Activated T-cell treated with anti-CD3 and anti-CD28 coated beads for 48 hours (primary cell): ENCODE measurements at places on chromosomes 6 and 20.

DNA sequence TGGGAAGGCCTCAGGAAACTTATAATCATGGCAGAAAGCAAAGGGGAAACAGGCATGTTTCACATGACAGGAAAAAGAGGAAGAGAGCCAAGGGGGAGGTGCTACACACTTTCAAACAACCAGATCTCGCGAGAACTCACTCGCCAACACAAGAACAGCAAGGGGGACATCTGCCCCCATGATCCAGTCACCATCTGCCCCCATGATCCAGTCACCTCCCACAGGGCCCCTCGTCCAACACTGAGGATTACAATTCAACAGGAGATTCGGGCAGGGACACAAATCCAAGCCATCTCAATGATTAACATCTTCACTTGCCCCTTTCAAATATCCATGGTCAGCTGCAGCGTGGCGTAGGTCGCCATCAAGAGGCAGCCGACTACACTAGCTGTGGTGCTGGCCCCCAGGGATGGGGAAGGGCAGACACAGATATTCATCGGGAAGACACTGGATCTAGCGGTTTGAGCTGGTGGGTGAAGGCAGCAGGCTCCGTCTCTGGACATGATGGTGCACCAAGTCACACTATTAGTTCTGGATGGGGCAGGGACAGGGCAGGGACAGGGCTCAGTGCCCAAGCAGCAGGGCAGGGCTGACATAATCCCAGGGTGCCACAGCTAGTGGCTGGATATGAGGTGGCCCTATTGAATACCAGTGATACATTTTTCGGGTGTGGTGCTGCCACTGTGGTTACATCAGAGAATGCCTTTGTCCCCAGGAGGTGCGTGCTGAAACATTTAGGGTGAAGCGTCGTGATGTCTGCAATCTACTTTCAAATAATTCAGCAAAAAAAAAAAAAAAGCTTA is 31.6 kb downstream of the TUBB2B start:
- no peak for DNase-seq

GRCh38 chr20:45857882-45858216 is 435 bp downstream of the ZSWIM3 start:
- DNase-seq: peak; percentile 47

- peak; percentile 72 for DNase-seq
These were observed 1.1 kb downstream of the NFATC2 start for GRCh38 chr20:51541189-51542032.

DNA sequence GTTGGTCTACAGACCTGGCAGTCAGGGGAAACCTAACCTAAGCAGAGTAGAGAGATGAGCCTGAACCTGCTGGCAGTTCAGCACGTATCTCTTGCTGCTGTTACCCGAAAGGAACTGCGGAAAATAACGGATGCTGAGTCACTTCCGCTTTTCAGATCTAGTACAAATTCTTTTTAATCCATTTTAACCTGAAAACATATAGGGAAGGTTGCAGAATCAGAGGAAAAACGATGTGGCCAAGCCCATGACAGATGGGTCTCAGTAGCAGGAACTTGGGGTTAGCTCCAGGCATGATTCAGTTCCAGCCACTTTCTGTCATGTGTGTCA is 351.9 kb upstream of the PRND start:
- DNase-seq: peak; percentile 19

DNA sequence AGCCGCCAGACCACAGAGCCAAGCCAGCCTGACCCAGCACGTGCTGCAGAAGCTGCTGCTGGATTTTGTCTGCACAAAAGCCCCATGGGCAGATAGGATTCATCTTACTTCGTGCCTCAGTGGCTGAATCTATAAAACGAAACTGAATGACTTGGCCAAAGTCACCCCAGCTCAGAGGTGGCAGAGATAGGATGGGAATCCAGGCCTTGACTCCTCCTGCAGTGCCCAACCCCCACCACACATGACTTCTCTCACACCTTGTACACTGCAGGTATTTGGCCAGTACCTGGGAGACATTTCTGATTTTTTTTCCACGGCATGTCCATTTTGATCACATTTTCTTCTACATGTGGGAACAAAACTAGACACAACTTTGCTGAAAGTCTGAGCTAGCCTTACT is 182.1 kb downstream of the ANKRD60 start:
- no peak for DNase-seq

DNA sequence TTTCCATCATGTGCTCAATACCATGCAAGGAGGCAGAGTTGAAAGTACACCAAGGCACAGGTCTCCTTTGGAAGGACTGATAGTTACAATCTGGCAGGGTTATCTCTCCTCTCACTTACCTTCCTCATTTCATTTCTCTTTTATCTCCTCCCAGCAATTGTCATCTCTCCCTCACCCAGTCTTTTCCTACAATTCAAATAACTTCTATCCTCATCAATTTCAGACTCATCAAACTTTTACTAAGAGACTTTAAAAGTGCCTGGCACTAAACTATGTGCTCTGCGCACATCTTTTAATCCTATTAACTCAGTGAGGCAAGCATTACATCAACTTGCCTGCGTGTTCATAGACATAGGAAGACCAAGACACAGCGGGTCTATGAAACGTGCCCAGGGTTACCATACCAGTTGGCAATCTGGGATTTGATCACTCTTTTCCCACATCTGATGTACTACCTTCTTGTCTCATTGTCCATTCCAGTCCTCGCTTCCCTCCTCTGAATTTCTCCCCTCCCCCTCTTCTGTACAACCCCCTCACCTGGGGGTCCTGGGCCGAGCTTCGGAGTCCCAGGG is 1.2 kb downstream of the VARS1 start:
- DNase-seq: no peak

- no peak for DNase-seq
These were observed 132.1 kb downstream of the HUS1B start for GRCh38 chr6:524803-525202.

- no peak for DNase-seq
These were observed 14.5 kb downstream of the ZNF76 start for GRCh38 chr6:35273822-35274559.

- no peak for DNase-seq
These were observed 8.9 kb downstream of the RPS10 start for GRCh38 chr6:34416877-34417371.

GRCh38 chr20:17651760-17652388 is 30.2 kb downstream of the RRBP1 start:
- DNase-seq: no peak

DNA sequence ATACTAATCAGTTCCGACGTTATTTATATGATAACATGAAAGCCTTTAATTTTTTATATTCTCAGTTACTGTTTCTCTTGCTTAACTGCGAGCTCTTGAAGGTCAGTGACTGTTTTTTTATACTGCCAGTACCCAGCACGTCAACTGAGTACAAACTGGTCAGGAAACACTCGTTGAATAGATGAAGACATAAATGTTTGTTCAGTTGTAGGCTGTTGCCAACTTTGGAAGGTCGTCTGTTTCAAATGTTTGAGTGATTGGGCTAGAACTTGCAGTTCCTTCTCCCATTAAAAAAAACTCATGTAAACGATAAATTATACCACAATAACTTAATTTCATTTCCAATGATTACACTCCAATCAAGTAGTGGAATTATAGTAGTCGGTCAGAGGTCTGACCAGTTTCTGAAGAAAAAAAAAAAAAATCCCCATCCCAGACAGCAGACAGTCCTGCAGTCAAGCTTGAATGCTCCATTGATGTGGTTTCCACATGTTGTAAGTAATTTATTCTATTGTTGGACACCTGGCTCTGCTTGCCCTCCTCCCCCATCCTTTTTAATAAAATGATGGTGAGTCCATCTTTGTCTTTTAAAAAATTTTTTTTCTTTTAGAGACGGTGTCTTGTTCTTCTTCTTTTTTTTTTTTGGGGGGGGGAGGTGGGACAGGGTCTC is 81.1 kb downstream of the SASH1 start:
- DNase-seq: no peak
